Aorta (tissue), 5 donors: ENCODE measurements at places on chromosomes 7 and 10. TPM values are rescaled to one million over a fixed set of nuclear protein-coding genes. Genes with fewer than 3 reads are reported as not detected.

DNA sequence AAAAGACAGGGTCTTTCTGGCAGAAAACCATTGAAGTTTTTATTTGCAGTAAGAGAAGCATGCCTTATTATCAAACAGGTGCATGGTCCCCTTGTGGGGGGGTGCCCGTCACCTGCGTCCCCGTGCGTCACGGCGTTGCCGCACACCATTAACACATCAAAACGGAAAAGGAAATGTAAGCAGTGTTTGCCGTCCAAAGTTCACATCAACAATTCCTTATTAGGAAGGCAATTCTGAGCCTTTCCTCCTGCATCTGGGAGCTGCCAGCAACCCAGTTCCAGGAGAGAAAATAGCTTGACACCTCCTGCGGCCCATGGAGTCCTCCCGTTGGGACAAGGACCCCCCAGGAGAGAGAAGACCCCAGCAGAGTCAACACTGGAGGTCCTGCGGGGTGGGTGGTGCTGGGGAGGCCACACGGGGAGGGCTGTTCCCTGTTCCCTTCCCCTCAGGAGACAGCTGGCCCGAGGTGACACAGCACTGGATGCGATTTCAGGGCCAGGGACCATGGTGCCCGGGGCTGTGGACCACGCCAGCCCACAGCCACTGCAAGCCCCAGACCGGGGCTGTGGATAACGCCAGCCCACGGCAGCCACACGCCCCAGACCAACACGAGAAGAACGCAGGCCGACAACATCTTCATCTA is 39.5 kb downstream of the DIP2C start:
- no peak for DNase-seq

DNA sequence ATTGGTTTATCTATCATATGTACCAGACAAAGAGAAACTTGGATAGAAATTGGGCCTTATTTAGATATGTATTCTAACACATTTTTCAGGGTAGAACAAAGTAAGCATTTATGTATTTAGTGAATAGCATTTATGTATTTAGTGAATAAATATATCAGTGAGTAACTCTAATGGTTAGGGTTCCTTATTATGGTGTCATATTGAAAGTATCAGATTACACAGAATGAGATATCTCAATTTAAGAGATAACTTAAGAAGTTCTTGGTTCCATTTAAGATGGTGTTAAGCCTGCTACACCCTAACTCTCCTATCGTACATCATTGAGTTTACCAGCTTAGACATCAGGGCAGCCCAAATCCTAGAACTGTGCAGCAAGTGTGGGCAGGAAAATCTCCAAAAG is 35.9 kb upstream of the DMTF1 start:
- DNase-seq = no peak

GRCh38 chr10:96411716-96412320 is 53.0 kb upstream of the OPALIN start:
- DNase-seq = no peak

GRCh38 chr10:68271196-68271882 is 39.4 kb upstream of the ATOH7 start:
- DNase-seq = no peak

DNA sequence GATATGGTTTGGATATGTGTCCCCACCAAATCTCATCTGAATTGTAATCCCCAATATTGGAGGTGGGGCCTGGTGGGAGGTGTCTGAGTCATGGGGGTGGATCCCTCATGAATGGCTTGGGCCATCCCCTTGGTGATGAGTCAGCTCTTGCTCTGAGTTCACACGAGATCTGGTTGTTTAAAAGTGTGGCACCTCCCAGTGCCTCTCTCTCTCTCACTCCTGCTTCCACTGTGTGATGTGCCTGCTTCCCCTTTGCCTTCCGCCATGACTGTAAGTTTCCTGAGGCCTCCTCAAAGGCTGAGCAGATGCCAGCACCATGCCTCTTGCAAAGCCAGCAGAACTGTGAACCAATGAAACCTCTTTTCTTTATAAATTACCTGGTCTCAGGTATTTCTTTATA is 4.8 kb upstream of the GCK start:
- DNase-seq = no peak

- DNase-seq = no peak
These were observed 71.0 kb downstream of the COL26A1 start for GRCh38 chr7:101433688-101434087.

GRCh38 chr7:41878309-41879295 is 175.7 kb upstream of the INHBA start:
- DNase-seq = no peak

DNA sequence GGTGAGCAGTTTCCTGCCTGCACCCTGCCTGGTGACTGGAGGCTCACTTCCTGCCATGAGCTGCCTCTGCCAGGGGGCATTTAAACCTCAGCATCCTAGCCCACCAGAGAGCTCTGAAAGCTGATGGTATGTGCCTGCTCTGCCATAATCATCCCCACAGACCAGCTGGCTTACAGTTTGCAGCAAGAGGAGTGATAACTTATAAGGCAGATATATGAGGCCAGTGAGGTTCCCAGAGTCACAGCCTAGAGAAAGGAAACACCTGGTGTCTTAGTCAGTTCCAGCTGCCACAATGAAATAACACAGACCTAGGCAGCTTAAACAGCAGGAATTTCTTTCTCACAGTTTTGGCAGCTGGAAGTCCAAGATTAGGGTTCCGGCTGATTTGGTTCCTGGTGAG is 232.0 kb downstream of the PAXIP1 start:
- no peak for DNase-seq

GRCh38 chr7:25091779-25092178 is 33.3 kb downstream of the CYCS start:
- DNase-seq = no peak

The ZNF239 gene
- total RNA-seq = 3.4 TPM

The PPP1R3A gene
- total RNA-seq = 2.5 TPM

The PRTFDC1 gene
- 3.1 TPM for total RNA-seq
